ENCODE measurements at places on chromosomes 2 and 18.

DNA sequence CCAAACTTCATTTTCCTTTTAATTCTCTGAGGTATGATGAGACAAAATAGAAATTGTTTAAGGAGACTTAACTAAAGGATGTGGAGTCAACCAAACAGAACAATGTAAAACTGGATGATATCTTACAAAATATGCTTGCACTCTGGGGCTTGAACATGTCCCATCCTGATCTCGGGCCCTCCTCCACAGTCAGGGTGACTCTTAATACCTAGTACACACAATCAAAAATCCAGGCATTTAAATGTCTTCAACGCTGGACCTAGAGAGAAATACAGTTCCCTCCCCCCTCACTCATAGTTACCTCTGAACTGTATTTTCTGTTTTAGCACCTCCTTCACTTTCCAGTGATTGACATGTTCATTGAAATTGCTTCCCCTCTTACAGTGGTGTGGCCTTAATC, 36.9 kb upstream of the SERPINB2 start:
- no peak for DNase-seq

GRCh38 chr2:1744446-1745170, at the start of gene PXDN:
PXDN (minus strand) TSS chr2:1744515; CDS start chr2:1744455, 60 bp downstream.
- DNase-seq, result no peak

- no peak for DNase-seq
Measured at GRCh38 chr18:40222776-40223175, 1732.3 kb upstream of the PIK3C3 start.

GRCh38 chr2:239685556-239685955, 284.7 kb upstream of the HDAC4 start:
- DNase-seq, result no peak

DNA sequence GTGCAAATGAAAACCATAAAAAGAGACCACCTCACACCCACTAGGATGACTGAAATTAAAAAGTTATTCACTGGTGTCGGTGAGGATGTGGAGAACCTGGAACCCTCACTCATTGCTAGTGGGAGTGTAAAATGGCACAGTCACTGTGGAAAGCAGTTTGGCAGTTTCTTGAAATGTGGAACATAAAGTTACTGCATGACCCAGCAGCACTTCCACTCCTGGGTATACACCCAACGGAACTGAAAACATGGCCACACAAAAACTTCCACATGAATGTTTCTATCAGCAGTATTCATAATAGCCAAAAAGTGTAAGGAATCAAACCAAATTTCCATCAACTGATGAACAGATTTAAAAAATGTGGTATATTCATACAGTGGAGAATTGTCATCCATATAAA, 65.1 kb upstream of the SLC66A3 start:
- DNase-seq, result no peak

DNA sequence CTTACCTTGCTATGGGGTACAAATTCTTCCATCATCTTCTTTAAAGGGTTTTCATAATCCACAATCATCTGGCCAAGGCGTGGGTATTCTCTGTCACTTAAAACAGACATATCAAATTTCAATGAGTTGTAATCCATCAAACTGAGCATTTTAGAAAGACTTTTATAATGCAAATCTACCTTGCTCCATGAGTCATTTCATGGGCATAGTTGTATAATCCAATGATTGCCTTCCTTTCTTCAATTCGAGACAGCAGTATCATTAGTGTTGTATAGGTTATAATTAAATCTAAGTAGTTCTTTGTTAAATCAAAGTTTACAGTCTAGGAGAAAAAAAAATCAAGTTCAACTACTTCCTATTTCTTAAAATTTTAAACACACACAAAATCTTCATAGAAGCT, 36.3 kb downstream of the NCKAP1 start:
- DNase-seq, result no peak

DNA sequence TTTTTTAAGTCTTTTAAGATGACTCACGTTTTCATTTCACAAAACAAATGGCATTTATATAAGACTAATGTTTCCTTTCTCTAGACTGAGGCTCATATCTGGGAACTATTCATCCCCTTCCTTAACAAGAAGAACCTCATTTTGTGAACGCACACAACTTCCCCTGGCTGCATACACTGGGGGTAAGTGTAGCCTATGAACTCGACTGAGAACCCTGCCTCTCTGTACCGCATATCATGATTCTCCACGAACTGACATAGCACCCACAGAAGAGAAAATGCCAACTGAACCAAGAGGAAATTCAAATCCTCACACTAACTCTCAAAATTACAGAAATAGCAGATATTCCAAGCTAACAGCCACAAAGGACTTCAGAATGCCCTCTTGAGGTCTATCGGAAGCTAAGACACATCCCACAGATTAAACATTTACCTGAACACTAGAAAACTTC, 236.7 kb downstream of the TCF4 start:
- DNase-seq, result no peak

- DNase-seq, result no peak
Measured at GRCh38 chr2:236160366-236161081, 7.7 kb downstream of the GBX2 start.

DNA sequence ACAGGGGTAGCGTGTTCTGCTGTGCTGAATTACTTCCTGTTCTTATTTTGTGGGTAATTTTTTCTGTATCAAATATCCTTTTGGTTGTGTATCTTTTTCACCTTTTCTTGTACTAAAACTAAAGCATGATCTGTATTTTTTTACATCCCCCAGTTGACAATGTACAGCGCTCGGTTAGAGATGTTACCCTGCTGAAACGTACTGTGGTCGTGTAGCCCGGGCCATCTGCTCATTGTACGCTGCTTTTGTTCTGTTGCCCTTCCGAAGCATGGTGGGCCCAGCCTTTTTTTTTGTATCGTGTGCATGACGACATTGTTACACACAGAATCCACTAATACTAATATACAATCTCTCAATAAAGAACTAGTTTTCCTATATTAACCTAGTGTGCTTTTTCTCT, 233.1 kb downstream of the HAUS1 start:
- DNase-seq, result no peak

GRCh38 chr2:8138923-8139667, 542.8 kb upstream of the ID2 start:
- peak; percentile 48 for DNase-seq

DNA sequence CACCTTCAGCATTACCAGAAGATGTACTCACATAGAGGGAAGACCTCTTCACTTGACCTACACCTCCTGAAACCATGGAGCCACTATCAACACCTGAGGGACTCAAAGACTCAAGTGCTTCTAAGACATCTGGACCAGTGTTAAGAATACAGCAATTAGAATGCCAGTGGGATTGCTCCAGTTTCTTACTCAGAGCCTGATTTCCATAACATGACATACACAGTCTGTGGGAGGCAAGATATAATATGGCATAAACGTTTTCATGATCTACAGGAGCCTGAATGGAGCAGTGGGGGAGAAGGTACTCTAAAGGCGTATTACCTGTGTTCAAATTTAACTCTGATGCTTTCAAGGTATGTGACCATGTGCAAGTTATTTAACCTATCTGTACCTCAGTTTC, 57.2 kb downstream of the ZNF385B start:
- no peak for DNase-seq

DNA sequence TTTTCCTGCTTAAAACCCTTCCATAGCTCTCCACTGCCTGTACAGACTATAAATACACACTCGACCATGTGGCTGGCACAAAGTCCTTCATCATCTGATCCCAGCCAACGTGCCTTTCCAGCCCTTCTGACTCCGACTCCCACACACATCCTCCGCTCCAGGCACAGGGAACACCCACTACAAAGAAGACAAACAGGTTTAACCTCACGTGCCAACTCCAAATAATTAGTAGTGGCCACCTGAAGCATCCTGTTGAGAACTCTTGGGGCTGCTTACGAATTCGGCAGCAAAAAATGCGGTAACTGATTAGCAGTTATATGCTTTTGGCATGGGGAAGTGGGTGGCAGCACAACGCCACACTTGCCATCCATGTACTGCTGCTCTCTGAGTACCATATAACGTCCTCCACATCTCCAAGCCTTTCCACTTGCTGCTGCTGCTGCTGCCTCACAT, 12.1 kb downstream of the SPIRE1 start:
- DNase-seq, result peak; percentile 49

- DNase-seq, result no peak
Measured at GRCh38 chr18:25819746-25820363, 270.6 kb downstream of the SS18 start.

DNA sequence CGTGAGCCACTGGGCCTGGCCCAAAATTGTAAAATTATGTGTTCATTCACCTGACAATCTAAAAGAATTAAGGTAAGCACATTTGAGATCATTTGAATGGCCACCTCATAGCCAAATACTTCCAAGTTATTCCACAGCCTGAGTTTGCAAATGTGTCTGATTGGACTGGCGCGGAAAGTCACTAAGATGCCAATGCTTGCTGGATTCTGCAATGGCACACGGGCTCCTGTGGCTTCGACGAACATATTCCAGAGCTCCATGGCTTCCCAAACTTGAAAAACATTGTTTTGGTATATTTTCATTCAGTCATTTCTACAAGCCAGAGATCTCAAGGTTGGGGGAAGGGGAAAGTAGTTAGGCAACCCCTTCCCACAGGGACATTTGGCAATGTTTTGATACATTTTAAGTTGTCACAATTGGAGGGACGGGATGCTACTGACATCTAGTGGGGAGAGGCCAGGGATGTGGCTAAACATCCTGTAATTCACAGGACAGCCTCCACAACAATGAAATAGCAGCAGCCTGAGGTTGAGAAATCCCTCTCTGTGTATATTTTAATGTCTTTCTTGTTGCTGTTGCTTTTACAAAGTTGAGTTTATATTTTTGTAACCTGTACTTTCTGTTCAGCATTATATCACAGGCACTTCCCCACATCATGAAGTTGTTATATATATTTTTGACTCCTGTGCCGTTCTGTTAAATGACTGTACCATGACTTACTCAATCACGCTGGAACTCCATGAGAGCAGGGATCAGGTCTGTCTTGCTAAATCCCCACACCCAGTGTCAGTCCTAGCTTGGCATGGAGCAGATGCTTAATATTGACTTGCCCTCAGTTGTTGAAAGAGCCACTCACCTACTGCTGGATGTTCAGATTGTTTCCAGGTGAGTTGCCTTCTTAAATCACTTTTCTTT, 56.9 kb downstream of the COL4A4 start:
- DNase-seq, result no peak

GRCh38 chr2:98479959-98480524, 35.4 kb downstream of the INPP4A start:
- no peak for DNase-seq

DNA sequence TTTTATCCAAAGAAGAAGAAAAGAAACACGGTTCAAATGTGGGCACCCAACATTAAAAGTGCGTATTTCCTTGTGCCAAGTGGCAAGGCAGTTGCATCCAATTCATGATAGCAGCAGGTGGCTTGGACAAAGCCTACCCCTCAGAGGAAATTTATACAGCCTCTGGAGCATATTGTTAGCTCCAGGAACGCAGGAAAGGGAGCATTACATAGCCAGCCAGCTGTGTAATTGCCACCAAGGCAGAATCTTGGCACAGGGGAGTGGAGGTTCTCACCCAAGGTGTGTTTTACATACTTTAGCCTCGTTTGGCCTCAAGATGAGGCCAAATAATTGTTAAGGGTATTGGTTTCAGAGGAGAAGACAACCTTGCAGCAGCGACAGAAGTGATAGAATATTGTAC, 526.9 kb downstream of the TMEM182 start:
- DNase-seq, result no peak

DNA sequence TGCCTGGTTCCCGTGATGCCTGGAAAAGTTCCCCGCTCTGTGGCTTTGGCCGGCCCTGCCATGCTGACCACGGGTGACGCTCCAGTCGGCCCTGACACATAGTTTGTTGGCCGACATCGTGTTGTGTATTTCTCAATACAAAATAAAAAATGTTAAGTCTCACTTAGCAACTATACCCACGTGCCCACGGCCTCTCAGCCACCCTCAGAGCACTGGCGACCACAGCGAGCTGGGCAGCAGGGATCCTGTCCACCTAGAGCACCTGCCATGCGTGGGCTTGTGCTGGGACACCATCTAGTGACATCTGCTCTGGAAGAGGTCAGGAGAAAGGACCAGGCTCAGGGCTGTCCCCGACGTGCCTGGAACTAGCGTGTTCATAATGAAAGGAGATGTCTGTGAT, 261.7 kb downstream of the HDAC4 start:
- DNase-seq, result no peak

DNA sequence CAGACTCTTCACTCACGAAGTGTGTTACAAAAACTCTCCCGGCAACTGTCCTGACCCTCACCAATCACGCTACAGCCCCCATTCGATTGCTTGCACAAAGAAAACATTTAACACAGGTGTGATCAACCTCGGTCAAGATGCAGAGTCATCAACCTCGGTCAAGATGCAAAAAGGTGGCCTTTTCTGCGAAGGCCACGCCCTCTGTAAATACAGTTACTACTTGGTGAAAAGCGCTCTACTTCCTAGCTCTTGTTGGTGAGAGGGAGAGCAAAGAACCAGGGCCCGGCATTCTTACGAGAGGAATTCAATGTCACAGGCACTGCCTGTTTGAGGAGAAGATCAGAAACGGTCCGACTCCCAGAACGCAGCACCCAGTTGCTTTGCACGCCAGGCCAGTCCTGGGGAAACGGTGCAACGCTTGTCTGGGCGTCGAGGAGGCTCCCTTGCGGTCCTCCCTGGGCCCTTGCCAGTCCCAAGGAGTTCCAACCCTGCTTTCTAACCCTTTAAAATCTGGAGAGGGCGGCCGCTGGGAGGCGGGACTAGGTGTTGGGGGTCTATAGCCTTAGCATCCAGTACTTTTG, 1.9 kb downstream of the PIEZO2 start:
- DNase-seq, result no peak

DNA sequence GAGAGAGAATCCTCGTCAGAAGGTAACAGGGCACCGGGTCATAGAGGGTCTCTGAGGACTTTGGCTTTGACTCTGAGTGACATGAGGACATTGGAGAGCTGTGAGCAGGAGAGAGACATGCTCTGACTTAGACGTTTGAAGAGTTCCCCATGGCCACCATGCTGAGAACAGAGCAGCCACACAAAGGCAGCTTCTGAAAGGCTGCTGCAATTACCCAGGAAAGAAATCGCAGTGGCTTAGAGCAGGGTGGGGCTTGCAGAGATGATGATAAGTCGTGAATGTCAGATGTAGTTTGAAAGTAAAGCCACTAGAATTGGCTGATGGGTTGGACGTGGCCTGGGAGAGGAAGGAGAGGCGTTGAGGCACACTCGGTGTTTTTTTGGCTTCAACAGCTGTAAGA, 79.0 kb downstream of the ZCCHC2 start:
- DNase-seq, result no peak

- no peak for DNase-seq
Measured at GRCh38 chr2:28329184-28329583, 63.5 kb upstream of the FOSL2 start.

- DNase-seq, result no peak
Measured at GRCh38 chr2:155151945-155152344, 453.4 kb downstream of the KCNJ3 start.

GRCh38 chr2:38484957-38485356, 107.9 kb upstream of the ATL2 start:
- DNase-seq, result no peak
